NCI-H1436 (cell line): ENCODE measurements at places on chromosomes 3 and 15.

DNA sequence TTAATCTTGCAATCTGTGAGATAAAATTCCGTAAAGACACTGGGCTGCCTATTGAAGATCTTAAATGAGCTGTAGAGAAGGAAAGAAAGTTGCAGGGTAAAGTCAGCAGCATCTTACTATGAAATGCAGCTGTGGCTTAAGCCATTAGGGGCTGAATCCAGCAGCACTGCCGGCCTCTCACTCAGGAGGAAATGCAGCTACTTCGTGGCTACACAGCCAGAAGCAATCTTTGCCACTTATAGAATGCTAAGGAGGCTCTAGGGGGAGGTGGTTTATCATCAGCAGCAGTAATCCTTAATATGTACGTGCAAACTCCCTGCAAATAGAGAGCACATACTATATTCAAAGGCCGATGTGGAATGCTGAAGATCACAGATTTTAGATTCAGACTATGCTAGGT lies 19.1 kb upstream of the MCTP2 start:
- no peak for DNase-seq

DNA sequence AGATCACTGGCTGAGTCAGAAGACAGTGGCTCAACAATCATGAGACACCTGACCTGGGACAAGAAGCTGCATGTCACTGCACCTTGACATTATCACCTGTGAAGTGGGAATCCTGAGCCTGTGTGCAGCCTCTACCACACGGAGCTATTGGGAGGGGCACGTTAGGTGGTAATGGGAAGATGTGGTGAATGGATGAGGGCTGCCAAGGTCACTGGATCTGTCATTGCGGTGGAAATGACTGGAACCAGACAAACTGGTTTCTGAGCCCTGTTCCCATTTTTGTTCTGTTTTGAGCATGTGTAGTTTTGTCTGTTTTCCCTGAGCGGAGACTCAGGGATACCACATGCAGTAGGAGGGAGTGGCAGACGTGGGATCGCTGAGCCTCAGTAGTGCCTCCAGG lies 235.5 kb downstream of the OPA1 start:
- DNase-seq, result no peak

GRCh38 chr3:161866176-161866575 lies 369.6 kb downstream of the OTOL1 start:
- no peak for DNase-seq

DNA sequence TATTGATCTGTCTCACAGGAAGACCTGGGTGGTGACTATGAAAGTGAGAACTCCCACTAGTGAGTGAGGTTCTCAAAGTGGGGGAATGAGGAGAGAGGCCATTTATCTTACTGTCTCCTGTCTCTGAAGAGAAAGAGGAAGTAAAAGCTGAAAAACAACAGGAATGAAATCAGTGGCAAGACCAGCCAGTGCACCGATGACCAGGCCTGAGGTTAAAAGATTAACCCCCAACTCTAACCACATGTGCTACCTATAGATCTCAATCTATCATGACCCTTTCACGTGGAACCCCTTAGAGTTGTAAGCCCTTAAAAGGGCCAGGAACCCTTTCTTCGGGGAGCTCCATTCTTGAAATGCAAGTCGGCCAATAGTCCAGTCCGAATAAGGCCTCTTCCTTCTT lies 239.3 kb upstream of the CNTN6 start:
- DNase-seq, result no peak

GRCh38 chr3:44825264-44825925 lies 36.3 kb upstream of the TMEM42 start:
- DNase-seq, result no peak

- no peak for DNase-seq
Observed at GRCh38 chr15:60563539-60564404, 84.8 kb upstream of the ICE2 start.

GRCh38 chr3:190764231-190765134 lies 98.0 kb downstream of the GMNC start:
- no peak for DNase-seq

DNA sequence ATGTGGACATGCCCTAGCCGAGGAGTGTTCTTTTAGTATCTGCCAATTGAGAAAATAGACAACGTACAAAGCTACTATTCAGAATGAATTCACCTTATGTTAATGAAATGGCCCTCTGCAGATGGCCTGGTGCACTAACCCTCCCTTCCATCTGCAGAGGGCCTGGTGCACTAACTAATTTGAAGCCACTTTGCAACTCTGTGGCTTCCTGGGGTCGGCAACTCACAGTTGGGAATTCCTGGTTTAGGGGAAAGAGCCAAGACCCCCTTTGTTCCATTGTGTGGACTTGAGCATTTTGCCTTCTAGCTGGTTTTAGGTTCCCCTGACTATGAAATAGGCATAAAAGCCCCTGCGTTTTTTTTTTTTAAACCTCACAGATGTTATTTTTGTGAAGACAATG lies 204.3 kb upstream of the UBE3A start:
- DNase-seq, result no peak

DNA sequence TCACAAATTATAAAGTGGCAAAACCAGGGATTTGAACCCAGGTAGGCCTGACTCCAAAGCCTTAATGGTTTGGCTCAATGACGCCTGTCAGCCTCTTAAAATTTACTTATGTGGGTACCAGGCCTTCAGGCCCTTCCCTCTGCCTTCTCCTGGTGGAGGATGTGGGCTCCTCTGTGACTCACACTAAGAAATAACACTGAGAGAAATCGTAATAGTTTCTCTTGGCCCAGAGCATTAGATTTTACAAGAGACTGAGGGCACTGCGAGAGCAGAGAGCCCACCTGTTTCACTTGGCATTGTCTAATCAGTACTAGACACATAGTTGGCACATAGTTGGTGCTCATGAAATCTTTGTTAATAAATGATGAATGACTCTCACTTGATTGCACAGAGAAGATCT lies 505.2 kb downstream of the SHQ1 start:
- no peak for DNase-seq

GRCh38 chr3:64300790-64301423 lies 75.6 kb upstream of the PRICKLE2 start:
- DNase-seq, result no peak

DNA sequence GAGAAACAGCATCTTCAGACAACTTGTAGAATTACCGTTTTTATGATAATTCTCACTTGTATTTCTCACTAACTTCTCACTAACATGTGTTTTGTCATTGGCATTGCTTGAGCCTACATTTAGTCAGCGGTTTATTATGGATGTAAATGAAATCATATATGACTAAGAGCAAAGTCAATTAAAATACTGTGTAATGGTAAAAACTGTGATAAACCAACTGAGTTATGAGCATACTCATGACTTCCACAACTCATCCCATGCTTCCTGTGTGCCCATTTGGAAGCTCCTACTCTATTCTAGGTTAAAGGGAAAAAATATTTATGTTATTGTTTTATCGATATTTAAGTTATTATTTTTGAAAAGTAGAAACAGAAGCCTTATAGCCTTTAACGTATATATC lies 12.8 kb downstream of the PXK start:
- no peak for DNase-seq

- DNase-seq, result no peak
Observed at GRCh38 chr3:150736316-150736719, 26.7 kb downstream of the SIAH2 start.

GRCh38 chr3:154228561-154229216 lies 95.6 kb downstream of the DHX36 start:
- DNase-seq, result no peak

GRCh38 chr3:183626877-183627594 lies 8.4 kb upstream of the KLHL24 start:
- no peak for DNase-seq

GRCh38 chr3:143287403-143287802 lies 167.8 kb downstream of the CHST2 start:
- DNase-seq, result no peak
